ENCODE measurements at places on chromosomes 6 and 20.

- DNase-seq, result no peak
Measured at GRCh38 chr6:51932956-51933355, 154.5 kb downstream of the PKHD1 start.

DNA sequence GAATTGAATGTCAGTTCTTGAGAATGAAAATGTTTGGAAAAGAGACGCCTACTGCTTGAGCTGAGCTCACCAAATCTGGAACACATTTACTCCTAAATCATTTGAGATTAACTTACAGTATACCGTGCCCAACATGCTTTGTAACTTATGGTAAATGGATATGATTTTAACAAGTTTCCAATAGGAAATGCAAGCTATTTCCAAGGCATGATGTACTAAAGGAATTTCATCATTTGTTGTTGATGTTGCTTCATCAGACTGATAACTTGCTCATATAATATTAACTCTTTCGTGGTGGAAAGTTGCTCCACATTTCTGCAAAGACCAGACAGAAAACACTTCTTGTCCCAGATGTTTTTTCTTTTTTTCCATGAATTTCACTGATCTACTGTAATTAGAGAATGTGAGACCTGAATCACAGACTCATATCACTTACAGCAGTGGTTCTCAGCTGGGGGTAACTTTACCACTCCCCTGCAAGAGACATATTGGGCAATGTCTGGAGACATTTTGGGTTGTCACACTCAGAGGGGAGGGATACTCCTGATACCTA lies 116.6 kb upstream of the TRAF3IP2 start:
- no peak for DNase-seq

- no peak for DNase-seq
Measured at GRCh38 chr20:5001174-5002076, at the start of gene SLC23A2. Gene SLC23A2 (minus strand): TSS chr20:5001510. CDS start chr20:4932562, 68,948 bp downstream.

GRCh38 chr6:132131758-132132157 lies 180.6 kb upstream of the CCN2 start:
- no peak for DNase-seq

GRCh38 chr6:35733633-35734032 lies 3.2 kb upstream of the ARMC12 start:
- DNase-seq, result no peak

GRCh38 chr6:167678102-167679101 lies 148.3 kb upstream of the AFDN start:
- DNase-seq, result no peak

DNA sequence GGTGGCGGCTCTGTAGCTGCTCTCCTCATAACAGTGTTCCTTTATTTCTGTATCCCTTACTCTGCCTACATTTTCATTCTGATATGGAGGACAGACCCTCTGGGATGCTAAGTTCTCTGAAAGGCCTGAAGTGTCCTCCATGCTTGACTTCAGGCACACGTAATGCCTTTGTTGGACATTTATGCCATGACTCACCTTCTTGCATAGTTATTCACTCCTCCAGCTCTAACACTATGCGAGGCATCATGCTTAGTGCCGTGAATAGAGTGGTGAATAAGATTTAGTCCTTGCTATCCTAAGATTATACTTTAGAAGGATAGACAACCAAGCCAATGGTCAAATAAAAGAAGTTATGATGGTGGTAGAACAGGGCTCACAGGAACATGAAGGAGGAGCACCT lies 760.9 kb upstream of the FLRT3 start:
- DNase-seq, result no peak

DNA sequence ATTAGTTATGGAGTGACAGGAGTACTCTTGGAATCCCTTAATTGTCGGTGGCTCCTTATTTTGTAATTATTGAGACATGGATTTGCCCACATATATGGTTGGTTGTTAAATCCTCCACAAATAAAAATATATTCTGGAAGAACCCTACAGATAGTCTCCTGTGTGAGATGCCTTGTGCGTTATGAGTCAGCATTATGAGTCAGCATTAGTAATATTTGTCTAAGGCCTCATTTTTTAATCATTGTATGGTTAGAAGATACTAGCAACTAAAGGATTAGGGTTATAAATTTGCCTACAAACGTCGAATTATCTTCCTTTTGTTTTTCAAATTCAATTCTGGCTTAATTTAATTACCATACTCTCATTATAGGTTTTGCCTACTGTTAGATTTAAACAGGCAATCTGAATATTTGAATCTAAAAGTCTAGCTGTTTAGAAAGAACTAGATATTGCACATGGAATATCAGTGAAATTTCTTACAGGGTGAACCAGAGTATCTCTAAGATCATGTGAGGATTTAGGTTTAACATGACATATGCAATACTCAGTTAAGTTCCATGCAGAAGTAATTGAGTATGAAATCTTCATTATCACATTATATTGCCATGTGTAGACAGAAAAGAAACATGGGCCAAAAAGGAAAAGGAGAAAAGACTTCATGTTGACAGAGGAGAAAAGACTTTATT lies 5.9 kb downstream of the C6orf58 start:
- DNase-seq, result no peak

DNA sequence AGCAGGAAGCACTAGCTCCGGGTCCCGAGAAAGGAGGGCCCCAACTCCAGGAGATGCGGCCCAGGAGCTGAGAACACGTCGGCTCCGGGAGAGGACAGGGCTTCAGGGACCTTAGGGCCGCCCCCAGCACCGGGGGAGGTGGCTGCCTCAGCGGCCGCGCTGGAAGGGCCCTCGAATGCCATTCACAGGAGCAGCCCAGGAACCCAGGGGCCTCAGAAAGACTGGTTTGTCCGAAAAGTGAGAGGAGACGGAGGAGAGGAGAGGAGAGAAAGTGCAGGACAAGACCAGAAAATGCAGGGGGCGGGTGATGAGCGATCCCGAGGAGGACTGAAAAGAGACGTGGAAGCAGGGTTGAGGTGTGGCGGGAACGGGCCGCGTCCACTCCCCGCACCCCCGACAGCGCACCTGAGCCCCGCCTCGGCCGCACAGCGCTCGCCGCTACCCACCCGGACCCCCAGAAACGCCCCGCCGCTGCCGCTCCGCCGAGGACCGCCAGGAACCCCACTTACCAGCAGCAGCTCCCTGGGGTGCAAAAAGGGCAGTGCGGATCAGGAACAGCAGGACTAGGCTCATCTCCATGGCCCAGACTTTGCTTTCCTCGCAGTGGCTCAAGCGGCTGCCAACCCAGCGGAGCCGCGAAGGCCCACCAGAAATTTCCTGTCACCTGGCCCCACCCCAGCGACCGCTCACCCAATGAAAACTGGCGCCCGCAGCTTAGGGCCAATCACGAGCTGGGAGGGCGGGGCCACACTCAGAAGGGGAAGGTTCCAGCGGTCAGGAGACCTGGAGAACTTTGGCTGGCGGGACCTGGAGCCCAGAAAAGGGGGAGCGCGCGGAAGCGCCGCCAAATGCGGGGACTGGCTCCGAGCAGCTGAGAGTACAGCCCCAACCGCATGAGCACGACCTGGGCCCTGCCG lies 25.4 kb downstream of the HLA-F start:
- no peak for DNase-seq

- DNase-seq, result no peak
Measured at GRCh38 chr6:56403745-56404144, 156.4 kb upstream of the COL21A1 start.

- DNase-seq, result no peak
Measured at GRCh38 chr6:157710604-157711003, 112.4 kb upstream of the SNX9 start.

- DNase-seq, result no peak
Measured at GRCh38 chr6:38549795-38550194, 89.9 kb downstream of the BTBD9 start.

GRCh38 chr6:166908811-166909210 lies 47.5 kb downstream of the RNASET2 start:
- DNase-seq, result no peak

DNA sequence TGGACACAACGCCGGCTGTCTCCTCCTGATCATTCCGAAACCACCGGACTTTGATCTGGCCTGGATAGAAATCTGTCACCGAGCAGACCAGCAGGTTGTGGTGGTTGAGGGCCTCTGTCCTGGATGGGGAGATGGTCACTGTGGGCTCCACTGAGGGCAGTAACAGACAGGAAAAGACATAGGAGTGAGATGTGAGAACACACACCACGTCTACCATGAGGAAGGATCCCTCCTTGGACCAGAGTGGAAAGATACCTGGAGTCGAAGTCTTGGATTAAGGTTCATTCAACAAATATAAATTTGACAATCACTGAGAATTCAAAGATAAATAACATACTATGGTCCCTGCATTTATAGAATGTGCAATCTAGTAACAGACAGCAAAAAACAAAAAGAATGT lies 4.4 kb downstream of the HLA-DQB1 start:
- DNase-seq, result no peak

DNA sequence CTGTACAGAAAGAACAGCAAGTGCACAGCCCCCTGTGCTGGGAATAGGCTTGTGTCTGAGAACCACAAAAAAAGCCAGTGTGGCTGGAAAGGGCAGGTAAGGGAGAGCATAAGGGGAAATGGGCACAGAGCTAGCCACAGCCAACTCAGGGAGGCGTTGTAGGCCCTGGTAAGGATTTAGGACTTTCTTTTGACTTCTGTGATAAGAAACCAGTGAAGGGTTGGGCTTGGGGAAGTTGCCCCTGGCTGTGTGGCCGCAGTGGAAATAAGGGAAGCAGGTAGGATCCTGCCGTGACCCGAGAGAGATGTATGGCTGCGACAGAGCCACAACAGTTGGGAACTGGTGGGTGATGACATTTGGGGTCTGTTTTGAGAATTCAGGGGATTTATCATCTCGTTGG lies 30.0 kb upstream of the PHACTR2 start:
- DNase-seq, result no peak

DNA sequence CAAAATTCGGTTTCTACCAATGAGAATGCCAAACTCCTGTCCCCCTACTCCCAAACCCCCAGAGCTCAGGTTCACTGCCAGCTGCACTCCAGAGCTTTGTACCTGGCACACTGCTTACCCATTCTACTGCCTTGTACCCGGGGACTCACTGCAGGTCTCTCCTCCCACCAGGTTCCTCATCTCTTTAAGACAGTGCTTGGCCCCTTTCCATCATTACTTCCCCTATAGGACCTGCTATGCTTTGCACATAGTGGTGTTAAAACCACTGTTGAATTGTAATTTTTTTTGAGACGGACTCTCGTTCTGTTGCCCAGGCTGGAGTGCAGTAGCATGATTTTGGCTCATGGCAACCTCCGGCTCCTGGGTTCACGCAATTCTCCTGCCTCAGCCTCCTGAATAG lies 25.9 kb downstream of the LYRM4 start:
- no peak for DNase-seq

DNA sequence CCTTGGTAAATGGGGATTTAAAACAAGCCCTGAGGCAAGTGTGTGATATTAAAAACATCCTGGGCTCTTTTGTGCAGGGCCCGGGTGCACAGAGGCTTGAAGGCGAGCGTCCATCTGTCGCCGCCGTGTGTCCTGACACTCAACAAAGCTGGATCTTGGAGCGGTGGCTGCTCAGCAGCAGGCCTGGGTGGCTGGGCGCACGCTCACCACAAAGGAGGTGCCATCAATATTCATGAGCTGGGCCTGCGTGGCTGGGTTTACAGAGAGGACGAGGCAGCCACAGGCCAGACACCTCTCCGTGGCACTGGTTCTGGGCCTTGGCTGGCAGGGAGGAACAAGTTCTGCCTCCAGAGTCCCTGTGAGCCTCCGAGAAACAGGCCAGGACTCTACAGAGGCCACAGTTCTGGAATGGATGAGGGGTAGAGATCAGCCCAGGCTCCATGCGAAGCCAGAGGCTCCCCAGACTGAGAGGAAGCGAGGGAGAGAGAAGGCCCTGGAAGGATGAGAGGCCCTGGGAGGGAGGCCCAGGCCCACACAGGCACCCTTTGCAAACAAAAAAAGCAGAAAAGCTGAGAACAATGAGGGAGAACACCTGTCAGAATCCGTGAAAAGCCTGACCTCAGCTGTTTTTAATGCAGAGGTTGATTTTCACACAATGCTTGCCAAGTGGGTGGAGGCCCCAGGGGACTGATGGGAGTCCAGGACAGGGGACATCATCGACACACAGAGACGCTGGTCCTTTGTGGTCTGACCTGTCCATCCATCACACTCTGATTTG lies 21.9 kb downstream of the BHLHE23 start:
- DNase-seq, result no peak

DNA sequence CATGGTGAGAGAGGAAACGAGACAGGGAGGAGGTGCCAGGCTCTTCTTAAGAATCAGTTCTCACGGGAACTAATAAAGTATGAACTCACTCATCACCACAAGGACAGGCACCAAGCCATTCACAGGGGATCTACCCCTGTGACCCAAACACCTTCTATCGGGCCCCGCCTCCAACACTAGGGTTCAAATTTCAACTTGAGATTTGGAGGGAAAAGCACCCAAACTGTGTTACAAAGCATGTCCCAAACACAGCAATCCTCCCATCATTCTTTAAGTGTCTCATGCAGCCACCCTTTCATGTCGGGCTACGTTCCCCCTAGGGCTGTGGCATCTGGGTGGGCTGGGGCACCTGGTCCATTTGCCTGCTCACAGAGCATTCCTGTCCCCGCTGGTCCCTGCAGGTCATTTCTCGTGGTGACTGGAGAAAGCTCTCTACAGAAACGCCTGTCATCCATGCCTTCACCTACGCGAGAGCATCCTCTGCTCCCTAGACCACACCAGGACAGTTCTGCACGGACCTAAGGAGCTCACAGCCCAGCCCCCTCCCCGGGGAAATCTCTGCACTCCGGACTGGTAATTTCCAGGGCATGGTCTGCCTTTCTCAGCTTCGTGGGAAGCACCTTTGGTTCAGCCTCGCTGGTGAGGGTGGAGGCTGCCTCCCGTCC lies 79.6 kb downstream of the TTLL2 start:
- DNase-seq, result peak; percentile 84

DNA sequence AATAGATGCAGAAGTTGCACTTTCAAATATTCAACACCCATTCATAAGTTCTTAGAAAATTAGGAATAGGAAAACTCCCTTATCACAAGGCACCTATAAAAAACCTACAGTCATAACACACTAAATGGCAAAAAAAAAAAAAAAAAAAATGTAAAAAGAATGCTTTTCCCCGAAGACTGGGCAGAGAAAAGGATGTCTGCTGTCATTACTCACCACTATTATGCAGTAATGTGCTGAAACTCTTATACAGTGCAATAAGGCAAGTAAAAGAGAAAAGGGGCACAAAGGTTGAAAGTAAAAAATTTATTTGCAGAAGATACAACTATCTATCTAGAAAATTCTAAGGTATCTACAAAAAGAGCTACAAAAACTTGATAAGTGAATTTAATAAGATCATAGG lies 607.8 kb upstream of the ARID1B start:
- no peak for DNase-seq

DNA sequence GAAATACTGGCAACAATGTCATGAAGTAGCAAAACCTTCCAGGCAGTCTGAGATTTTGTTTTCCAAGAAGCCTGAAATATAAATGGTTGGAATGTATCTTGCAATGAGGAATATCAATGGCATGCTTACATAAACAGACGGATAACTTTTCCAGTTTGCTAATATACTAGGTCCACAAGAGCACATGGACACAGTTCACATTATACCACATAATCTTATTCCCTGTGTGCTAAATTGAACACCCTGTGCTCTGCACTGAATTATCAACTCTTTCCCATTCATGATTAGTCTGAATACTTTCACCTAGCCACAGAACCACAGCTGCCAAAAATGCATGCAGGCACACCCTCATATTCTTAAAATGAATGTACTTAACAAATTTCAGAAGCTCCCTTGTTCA lies 274.3 kb downstream of the COL12A1 start:
- no peak for DNase-seq
